ENCODE measurements at places on chromosomes 7 and 10. TPM values are rescaled to one million over a fixed set of nuclear protein-coding genes. Genes with fewer than 3 reads are reported as not detected.

CYP3A5 gene
- 0.18 TPM for total RNA-seq

AS3MT gene
- total RNA-seq = 0.14 TPM

DLG5 gene
- 22.3 TPM for total RNA-seq

RNF32 gene
- 1.7 TPM for total RNA-seq

TMEM254 gene
- total RNA-seq = 16.5 TPM

ABCA13 gene
- 1.7 TPM for total RNA-seq

IFIT1 gene
- 3.2 TPM for total RNA-seq

TUBB8 gene
- total RNA-seq = not detected

ADAP1 gene
- total RNA-seq = 1.6 TPM

TRIM74 gene
- not detected for total RNA-seq

HMX2 gene
- 0.06 TPM for total RNA-seq

CCL24 gene
- total RNA-seq = not detected

SLC35B4 gene
- 28.3 TPM for total RNA-seq

BICC1 gene
- total RNA-seq = 7.9 TPM

C10orf90 gene
- total RNA-seq = not detected

COPS6 gene
- total RNA-seq = 155 TPM

PNLIP gene
- not detected for total RNA-seq

FRMD4A gene
- total RNA-seq = 60.8 TPM

CNTNAP2 gene
- total RNA-seq = not detected

AKR1D1 gene
- total RNA-seq = not detected

MARCHF5 gene
- total RNA-seq = 9.8 TPM

SPDYE6 gene
- not detected for total RNA-seq

TFR2 gene
- total RNA-seq = not detected

ZWINT gene
- 155 TPM for total RNA-seq

PRPS1L1 gene
- total RNA-seq = not detected
